Sciatic nerve (tissue), 2 donors: ENCODE measurements at places on chromosomes 6 and 20.

GRCh38 chr6:137261761-137262160 lies 42.6 kb upstream of the IFNGR1 start:
- no peak for DNase-seq

GRCh38 chr6:45599053-45599452 lies 221.3 kb upstream of the SUPT3H start:
- DNase-seq = no peak

DNA sequence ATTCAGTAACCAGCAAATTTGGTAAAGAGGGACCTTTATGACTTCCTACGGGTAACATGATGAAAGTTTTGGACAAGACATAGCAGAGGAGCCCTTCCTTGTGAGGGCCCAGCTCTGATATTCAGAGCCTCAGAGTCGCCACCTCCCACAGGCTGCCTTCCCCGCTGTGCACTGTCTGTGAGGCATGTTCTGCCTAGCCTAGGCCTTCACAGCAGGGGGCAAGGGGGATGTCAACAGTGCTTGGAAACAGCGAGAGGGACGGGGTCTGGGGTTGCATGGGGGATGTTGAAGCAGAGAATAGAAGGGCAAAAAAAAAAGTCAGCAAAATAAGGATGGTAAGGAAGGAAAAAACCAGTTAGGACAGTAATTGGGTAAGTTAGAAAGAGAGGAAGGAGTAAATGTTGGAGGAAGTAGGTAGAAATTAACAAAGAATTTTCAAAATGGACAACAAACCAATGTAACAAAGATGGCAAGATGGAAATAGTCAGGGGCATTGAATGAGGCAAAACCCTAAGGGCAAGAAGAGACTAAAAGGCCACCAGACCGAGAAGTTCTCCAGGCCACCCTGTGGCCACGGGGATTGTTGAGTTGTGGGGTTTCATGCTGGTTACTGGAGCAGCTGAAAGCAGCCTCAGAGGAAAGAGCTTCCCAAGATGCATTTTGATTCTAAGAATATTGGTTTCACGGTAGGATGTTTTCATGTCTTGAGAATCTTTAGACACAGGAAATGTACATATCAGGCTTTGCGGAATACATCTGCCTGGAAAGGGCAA lies 139.8 kb downstream of the LY86 start:
- no peak for DNase-seq

- peak; percentile 78 for DNase-seq
These were observed 61.9 kb upstream of the TAGAP start for GRCh38 chr6:159106627-159107241.

DNA sequence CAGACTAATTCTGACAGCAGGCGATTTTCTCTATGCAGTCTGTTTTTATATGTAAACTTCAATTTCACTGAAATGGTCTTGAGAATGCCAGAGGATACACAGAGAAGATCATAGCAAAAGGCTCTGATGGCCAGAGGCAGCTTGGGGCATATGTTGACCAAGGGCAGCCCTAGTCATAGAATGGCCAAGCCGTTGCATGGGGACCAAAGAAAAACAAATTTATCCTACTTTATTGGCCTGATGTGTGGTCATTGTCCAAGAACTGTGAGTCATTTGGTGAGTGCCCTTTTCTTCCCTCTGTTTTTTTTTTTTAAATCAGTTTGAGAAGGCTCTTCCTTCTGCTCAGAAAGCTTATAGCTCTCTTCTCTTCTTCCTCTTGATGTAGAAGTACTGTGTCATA lies 5.8 kb downstream of the HDGFL1 start:
- no peak for DNase-seq

DNA sequence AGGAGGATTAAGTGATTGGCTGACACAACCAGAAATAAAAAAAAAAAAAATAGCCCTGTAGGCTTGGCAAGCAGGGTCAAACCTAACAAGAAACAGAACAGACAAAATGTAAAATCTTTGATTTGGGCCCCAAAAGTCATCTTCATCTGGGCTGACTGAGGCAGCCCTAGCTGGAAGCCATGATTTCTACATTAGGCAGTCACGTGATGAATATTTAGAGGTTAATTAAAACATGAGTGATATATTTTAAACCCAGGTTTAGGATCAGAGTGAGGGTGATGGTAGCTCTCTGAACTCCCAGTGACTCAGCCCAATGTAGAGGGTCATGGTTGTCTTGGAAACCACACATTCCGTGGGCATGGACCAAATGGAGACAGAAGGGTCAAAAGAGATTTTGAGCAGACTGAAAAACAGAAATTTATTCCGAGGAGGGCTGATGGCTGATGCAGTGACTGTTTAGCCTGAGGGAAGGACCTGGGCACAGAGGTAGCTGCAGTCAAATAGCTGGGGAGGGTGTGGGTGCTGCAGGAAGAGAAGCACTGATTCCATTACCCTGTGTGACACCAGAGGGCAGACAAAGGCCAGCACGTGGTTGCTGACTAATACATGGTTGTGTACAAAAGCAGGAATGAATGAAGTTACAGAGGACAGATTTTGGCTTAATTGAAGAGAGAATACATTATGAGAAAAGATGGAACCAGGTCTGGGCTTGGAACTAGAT lies 573.1 kb upstream of the CHD6 start:
- DNase-seq = no peak

DNA sequence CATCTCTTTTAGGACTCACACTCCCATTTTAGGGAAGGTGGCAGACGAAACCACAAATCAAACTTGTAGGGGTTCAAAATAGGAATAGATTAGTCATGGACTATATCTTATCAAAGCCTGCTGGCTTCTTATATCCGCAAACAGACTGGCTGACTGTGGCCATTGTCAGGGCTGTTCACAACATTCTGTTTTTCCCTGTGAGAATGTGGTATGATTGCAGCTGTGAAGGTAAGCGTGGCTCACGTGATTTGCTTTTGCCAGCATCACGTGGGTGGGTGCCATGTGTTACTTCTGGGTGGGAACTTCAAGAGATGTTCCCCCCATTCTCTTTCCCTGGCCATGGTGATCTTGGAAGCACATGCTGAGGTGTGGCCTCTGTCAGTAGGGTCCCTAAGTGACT lies 5.9 kb downstream of the IP6K3 start:
- DNase-seq = no peak

GRCh38 chr6:74645108-74645849 lies 560.6 kb downstream of the COL12A1 start:
- DNase-seq = no peak

- DNase-seq = no peak
These were observed 519.7 kb downstream of the CDH26 start for GRCh38 chr20:60477958-60478357.

DNA sequence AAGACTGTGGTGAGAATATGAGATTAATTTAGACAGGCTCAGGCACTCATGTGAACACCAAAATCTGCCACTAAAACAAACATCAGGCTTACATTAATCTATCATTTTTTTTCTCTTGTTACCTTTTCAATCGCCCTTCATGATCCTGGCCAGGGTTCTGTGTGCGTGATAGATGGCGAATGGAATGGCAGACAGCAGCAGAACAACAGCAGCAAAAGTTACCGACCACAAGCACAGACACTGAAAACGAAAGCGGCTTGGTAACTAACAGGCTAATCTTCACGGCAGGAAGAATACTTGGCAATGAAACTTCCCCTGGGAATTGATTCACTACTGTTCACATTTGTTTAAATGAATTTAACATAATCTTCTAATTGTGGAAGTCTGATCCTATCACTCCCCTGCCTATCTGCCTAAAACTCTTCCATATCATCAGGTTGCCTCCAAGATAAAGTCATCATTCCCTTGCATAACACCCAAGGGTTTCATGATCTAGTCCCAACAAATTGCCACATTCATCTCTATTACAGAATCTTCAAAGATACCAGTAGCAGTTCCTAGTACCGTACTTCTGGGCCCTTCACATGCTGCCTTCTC lies 28.7 kb downstream of the PTPRK start:
- no peak for DNase-seq

DNA sequence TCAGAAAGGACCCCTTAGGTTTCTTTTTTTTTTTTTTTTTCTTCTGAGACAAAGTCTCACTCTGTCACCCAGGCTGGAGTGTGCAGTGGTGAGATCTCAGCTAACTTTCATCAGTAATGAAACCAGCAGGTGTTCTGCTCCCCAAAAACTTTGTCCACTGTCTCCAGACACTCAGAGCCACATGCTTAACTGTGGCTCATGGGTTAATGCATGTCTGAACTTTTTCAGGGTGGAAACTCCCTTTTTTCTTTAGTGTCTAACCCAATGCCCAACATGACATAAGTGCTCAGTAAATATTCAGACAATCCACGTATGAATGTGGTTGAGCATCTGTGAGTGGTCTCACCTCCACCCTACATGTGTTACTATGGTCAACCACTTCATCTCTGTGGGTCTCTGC lies 45.4 kb downstream of the MYB start:
- DNase-seq = no peak

GRCh38 chr20:37741055-37741454 lies 47.2 kb downstream of the CTNNBL1 start:
- DNase-seq = no peak

- no peak for DNase-seq
These were observed 14.7 kb downstream of the UQCC2 start for GRCh38 chr6:33696548-33697518.

- peak; percentile 47 for DNase-seq
These were observed 52.5 kb downstream of the SSR1 start for GRCh38 chr6:7260291-7261031.

- DNase-seq = no peak
These were observed 244.6 kb downstream of the PREX1 start for GRCh38 chr20:48583171-48583570.
